ENCODE measurements at places on chromosomes 12 and 14.

DNA sequence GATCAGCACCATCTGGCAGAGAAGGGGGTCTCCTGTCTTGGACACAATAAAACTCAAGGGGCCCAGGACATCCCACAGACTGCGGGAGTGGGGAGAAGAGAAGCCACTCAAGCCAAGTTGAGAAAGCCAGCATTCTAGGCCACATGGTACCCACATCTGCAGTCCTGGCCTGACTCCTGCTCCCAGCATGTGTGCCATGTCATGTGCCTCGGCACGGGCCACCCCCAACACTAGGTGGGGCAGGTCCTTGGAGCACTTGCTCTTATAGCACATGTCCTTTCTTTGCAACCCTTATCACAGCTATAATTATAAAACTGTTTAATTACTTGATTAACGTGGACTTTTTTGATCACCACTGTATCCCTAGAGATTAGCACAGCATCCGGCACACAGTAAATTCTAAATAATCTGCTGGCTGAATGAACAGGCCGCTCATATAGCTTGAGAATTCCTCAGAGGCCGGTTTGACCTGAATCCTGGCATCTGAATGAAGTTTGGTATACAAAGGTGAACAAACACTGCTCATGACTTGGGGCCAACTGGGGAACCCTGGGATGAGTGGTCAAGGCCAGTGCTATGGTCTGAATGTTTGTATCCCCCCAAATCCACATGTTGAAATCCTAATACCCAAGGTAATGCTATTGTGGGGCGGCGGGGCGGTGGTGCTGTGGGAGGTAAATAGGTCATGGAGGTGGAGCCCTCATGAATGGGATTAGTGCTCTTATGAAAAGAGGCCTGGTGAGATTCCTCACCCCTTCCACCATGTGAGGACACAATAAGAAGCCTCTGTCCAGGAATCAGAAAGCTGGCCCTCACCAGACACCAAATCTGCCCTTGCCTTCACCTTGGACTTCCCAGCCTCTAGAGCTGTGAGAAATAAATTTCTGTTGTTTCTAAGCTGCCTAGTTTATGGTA, 6.6 kb downstream of the NCKAP5L start:
- no peak for DNase-seq

DNA sequence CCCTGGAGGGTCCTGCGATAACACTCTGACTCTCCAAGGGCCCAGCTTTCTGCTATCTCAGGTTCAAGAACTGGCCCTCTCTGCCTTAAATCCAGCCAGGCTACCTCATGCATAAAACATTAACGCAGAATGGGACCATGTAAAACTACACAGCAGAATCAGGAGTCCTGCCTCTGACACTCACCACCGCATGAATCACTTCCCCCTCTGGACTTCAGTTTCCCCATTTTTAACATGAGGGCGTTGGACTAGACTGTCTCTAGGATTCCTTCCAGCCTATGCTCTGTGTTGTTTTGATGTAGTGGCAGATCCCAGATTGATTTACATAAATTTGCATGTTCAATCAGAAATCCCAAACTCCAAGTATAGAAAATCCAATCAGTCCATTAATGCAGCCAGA, 3.3 kb downstream of the NCKAP5L start:
- no peak for DNase-seq

- no peak for DNase-seq
Measured at GRCh38 chr12:93449277-93449676, 7.5 kb upstream of the UBE2N start.

DNA sequence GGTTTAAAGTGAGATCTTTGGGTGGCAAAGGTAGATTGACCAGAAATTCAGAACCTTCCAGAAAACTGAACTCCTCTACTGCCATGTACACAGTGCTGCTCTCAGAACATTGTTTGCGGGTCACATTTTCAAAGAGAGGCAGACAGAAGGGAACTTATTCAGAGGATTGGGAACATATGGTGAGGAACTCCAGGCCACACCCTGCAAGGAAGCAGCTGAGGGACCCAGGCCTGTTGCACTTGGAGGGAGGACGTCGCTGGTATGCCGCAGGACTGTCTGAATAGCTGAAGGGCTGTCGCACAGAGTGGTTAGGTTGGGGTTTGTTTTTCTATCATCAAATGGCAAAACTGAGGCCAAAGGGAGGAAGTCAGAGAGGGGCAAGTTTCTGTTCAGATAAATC, 441.1 kb downstream of the DPF3 start:
- DNase-seq, result no peak

DNA sequence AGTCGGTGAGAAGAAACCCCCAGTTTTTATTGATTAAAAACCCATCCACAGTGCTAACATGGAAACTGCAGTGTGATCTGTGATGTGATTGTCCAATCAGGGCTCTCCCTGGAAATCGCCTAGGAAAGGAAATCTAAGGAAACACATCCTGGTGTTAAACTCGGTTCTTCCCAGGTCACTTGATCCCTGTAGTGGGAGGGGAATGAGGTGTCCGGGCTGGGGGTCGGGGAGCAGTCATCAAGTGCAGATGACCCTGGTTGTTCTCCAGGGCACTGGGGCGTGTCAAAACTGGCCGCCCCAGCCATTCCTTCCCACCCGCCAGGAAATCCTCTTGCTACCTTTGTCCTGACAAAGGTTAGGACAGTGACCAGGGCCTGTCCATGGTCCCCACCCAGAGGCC, 20.8 kb downstream of the RAB35 start:
- DNase-seq, result no peak

DNA sequence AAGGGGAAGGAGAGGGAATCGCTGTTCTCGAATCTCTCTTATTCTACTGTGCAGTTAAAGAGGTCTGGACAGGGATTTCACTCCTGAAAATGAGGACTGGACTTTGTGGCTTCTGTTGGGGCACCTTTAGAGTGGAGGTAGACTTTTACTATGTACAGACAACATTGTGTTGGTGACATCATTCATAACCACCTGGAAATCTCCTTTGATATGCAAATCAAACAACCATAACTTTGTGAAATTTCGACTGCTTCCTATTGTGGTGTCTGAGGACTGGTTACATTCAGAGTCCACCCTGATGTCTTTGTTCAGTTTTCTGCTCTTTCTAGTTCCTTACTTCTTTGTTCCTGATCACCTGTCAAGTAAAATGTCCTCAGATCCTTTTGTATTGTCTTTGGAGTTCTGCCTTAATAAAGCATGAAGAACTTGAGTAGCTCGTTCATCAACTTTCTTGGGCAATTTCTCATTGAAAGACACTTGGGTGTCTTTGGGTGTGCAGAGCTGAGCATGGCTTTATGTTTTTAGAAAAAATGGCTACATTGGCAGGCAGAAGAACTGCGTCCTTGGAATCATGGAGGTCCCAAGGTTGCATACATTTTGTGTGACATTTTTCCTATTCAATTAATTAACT, 29.8 kb downstream of the LRRK2 start:
- no peak for DNase-seq

DNA sequence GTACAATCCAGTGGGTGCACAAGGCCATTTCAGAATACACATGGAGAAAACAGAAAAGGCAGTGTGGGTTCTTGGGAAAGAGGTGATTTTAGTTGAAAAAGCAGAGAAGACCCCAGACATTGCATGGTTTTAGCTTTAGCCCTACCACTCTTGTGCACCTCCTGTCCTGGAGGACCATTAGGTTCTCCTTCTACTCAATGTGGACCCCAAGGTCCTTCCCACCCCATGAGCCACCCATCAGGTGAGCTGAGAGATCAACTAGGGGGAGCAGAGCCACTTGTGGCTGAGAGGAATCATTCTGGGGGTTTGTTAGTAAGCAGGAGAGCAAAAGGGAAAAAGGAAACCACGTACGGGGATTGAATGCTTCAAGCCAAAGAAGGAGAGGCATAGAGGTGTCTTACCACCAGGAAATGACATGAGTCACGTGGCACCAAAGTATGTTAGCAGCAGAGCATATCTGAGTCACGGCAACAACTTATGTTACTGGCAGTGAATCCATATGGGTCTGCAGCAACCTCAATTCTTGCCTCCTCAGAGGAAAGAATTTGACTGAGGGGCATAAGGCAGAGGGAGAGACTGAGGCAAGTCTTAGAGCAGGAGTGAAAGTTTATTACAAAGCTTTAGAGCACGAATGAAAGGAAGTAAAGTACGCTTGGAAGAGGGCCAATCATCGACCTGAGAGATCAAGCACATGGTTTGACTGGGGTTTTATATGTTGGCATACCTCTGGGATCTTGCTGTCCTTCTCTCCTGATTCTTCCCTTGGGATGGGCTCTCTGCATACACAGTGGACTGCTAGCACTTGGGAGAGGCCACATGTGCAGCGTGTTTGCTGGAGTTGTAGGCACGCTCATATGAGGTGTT, 73.9 kb downstream of the HSD17B6 start:
- DNase-seq, result peak; percentile 34

GRCh38 chr12:128903236-128903635, 50.0 kb downstream of the GLT1D1 start:
- no peak for DNase-seq

GRCh38 chr14:85416771-85417170, 113.2 kb upstream of the FLRT2 start:
- DNase-seq, result no peak

DNA sequence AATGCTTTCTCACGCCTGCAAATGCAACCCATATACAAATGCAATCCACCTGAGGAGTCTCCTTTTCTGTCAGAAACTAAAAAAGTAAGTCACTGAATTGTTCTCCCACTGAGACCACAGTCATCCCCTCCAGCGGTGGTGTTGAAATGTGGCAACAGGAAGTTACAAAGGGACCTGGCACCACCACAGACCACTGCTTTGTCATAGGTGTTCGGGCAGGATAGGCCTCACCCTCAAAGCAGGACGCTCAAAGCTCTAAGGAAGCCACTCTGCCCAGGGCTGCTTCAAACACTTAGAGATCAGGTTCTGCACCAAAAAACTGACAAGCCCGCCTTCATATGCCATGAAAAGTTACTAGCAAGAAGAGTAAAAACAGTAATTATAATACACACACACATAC, 11.3 kb downstream of the PHLDA1 start:
- peak; percentile 85 for DNase-seq

DNA sequence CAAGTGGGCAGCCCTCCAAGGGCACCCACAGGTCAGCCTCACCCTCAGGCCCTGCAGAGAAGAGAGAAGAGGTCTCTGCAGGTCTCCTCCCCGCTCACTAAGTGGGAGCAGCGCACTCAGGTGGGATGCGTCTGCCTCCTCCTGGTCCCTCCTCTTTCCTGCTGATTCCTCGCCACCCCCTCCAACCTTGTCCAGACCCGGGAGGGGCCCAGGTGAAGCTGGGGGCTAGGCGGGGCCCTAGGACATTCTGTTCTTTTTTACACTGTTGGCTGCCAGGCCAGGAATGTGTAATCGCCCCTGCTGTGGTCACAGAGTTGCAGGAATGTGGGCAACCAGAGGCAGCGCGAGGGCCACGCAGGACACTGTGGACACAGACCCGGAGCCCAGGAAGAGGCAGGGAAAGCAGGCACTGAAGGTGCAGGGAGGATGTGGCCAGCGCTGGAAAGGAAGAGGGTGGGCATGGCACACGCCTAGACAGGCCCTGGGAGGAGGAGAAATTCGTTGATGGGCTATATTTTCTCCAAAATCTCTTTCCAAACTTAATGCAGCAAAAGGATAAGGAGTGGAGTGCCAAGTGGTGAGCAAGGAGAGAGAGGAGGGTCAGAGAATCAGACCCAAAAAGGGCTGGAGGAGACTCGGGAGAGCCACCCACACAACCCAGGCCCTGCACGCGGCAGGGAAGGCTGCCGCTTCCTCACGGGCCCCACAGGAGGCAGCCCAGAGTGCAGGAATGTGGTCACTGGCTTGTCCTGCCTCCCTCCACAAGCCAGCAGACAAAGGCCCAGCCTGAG, 911 bp upstream of the SCNN1A start:
- no peak for DNase-seq

DNA sequence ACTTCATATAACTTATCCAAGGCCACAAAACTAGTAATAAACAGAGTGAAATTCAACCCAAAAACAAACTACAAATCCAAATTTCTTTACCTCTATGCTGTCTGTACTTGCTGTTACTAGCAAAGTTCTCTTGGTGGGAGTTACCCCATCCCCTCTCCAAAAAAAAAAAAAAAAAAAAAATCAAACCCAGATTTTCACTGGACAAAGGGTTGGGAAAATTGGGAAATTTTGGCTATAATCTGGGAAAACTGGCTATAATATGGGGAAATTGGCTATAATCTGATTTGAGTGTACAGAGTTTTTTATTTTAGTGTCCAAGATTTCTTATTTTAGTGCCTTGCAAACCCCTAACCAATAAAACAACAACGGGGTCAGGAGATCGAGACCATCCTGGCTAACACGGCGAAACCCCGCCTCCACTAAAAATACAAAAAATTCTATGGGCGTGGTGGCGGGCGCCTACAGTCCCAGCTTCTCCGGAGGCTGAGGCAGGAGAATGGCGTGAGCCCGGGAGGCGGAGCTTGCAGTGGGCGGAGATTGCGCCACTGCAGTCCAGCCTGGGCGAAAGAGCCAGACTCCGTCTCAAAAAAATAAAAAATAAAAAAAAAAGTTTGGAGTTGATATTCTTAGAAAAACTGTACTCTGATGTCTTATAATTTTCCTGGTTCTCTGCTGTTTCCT, 148.4 kb downstream of the CHST11 start:
- no peak for DNase-seq

DNA sequence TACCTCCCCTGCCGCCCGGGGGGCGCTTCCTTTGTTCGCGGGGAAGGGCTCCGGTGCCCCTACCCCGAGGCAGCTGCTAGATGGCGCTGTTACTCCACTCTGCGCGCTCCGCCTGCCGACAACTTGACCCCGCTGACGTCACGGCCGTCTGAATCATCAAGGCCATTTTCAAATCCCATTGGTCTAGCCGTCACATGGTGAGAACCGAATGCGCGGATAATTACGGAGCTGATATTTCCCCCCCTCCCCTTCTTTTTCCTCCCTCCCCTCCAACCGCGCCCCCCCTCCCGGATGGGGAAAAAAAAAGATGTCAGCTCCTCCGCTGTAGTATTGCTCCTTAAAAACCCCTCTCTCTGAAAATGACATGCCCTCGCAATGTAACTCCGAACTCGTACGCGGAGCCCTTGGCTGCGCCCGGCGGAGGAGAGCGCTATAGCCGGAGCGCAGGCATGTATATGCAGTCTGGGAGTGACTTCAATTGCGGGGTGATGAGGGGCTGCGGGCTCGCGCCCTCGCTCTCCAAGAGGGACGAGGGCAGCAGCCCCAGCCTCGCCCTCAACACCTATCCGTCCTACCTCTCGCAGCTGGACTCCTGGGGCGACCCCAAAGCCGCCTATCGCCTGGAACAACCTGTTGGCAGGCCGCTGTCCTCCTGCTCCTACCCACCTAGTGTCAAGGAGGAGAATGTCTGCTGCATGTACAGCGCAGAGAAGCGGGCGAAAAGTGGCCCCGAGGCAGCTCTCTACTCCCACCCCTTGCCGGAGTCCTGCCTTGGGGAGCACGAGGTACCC, at the start of gene HOXC10:
HOXC10 (plus strand) TSS at position 246 of the 791 bp plus-strand sequence; CDS start at position 360, 114 bp downstream.
- DNase-seq, result peak; percentile 96

DNA sequence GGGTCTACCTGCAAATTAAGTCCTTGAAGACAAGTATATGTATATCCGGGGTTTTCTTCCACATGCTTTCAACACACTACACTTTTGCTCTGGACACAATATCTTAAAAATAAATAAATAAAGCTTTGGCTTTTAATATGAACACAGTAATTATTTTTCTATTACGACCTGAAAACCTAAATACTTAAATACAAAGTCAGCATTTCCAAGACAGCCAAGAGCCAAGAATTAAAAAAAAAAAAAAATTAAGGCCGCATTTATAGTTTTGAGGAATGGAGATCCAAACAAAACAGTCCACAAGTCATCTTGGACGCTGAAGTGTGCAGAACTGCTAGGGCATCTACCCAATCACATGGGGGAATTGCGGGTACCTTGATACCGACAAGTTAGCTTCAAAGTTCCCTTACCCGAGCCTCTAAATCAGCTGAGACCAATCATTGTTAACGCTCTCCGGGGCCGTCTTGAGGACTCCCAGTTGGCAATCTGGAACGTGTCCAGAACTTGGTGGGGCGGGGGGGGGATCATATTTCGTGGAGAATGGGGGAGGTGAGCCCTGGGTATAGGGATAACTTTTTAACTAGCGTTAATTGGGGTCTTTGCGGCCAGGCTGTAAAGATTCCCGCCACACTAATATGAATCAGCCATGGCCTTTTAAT, 731 bp upstream of the PCNX4 start:
- DNase-seq, result peak; percentile 28
